ENCODE measurements at places on chromosomes 6 and 20. TPM values are rescaled to one million over a fixed set of nuclear protein-coding genes. Genes with fewer than 3 reads are reported as not detected.

RAD21L1 gene
- total RNA-seq, result not detected

C6orf89 gene
- 31.8 TPM for total RNA-seq

CD24 gene
- total RNA-seq, result 7.5 TPM

TSBP1 gene
- not detected for total RNA-seq

CALHM6 gene
- total RNA-seq, result 0.68 TPM

PKIB gene
- total RNA-seq, result 2.6 TPM

SLC13A3 gene
- 1.5 TPM for total RNA-seq

GNRH2 gene
- total RNA-seq, result not detected

DLL1 gene
- not detected for total RNA-seq

Data from pericardium fibroblast (primary cell).